Trophoblast cell (in vitro differentiated cells and primary cell): ENCODE measurements at places on chromosomes 12 and 14.
A peak's percentile ranks its signal among the peaks of the same experiment; 100 is the strongest.

DNA sequence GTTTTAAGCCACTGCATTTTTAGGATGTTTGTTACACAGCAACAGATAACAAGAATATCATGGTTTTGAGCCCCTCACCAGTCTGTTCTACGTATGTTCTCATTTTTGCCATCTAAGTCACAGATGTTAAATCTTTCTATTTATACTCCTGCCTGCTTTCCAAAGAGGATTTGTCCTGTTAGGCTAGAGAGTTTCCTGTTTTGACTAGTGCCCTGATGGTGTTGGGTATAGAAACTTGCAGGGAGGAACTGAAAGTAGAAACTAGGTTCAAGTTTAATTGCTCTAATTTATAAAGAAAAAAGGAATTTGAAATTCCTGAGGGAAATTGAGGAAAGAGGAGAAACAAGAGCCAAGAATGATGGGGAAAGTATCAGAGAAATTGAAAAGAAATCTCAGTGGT, 74.4 kb upstream of the COCH start:
- no peaks in the 10 kb centered on the region for H3K4me1 ChIP-seq
- no peak for DNase-seq
- no peaks in the 10 kb centered on the region for H3K36me3 ChIP-seq
- no peaks in the 10 kb centered on the region for H3K27me3 ChIP-seq

- peaks cover 25% of the 10 kb centered on the region for H3K4me1 ChIP-seq
- H3K36me3 ChIP-seq: peaks cover 2% of the 10 kb centered on the region
- no peaks in the 10 kb centered on the region for H3K27me3 ChIP-seq
- H3K27ac ChIP-seq: peak overlapping the region; percentile 65
These were observed 97.4 kb downstream of the PRKCH start for GRCh38 chr14:61418746-61419145.

GRCh38 chr14:86574051-86574777, 1044.3 kb downstream of the FLRT2 start:
- no peaks in the 10 kb centered on the region for H3K27me3 ChIP-seq
- peak; percentile 15 for DNase-seq
- no peaks in the 10 kb centered on the region for H3K36me3 ChIP-seq
- no peak overlapping the region for H3K4me3 ChIP-seq

GRCh38 chr12:131003716-131004045, 50.0 kb downstream of the ADGRD1 start:
- H3K36me3 ChIP-seq: no peaks in the 10 kb centered on the region
- no peak overlapping the region for H3K27ac ChIP-seq
- H3K27me3 ChIP-seq: no peaks in the 10 kb centered on the region
- no peak for DNase-seq
- H3K4me1 ChIP-seq: no peaks in the 10 kb centered on the region

DNA sequence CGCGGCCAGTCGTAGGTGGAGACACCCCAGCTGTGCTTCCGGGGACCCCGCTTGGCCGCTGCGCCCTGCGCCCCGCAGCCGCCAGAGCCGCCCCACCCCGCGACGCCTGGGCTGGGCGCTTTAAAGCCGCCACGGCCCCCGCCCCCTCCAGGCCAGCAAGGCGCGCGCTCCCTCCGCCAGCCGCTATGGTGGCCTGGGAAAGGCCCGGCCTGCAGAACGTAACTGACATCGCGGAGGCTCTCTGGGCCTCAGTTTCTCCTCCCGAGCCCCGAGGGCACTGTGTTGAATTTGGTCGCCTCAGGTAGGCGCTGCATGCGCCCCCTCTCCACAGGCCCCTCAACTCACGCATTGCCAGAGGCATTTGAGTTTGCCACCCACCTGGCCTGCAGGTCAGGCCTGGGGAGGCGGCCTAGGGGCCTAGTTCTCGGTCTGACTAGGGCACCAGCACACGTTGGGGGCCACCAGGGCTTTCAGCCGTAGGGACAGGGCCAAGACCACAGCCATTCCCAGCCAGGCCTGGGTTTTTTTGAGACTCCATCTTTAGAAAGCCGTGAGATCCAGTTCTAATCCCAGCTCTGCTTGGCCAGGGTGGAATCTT, at the start of gene NGB:
NGB (minus strand) TSS at position 94 of the 598 bp plus-strand sequence. CDS start 269 bp downstream, outside the sequence.
- DNase-seq: no peak
- peaks cover 5% of the 10 kb centered on the region for H3K4me1 ChIP-seq
- H3K36me3 ChIP-seq: peaks cover 2% of the 10 kb centered on the region
- no peak within 1 kb of the TSS for H3K27ac ChIP-seq

GRCh38 chr14:67646131-67646530, 26.4 kb downstream of the ARG2 start:
- H3K4me1 ChIP-seq: no peaks in the 10 kb centered on the region
- no peaks in the 10 kb centered on the region for H3K27me3 ChIP-seq
- no peak overlapping the region for H3K4me3 ChIP-seq
- H3K27ac ChIP-seq: no peak overlapping the region

GRCh38 chr14:68741839-68742470, 50.9 kb downstream of the ZFP36L1 start:
- H3K36me3 ChIP-seq: no peaks in the 10 kb centered on the region
- peak; percentile 31 for DNase-seq
- no peak overlapping the region for H3K4me3 ChIP-seq
- no peak overlapping the region for H3K27ac ChIP-seq

GRCh38 chr12:118970856-118971255, 10.5 kb upstream of the SRRM4 start:
- H3K4me1 ChIP-seq: no peaks in the 10 kb centered on the region
- H3K4me3 ChIP-seq: no peak overlapping the region
- no peaks in the 10 kb centered on the region for H3K36me3 ChIP-seq
- no peaks in the 10 kb centered on the region for H3K27me3 ChIP-seq

DNA sequence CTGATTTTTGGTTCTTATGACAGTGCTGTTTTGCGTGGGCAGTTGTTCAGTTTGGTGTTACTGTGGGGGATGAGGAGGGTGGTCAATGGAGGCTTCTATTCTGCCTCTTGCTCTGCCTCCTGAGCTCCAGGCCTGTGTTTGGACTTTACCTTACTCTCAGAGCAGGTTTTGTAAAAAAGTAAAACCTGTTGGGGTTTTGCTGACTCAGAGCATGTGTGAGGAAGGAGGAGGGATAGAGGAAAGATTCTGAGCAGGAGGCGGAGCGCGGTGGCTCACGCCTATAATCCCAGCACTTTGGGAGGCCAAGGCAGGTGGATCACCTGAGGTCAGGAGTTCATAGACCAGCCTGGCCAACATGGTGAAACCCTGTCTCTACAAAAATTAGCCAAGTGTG, 6.7 kb downstream of the A2ML1 start:
- peaks cover 27% of the 10 kb centered on the region for H3K4me1 ChIP-seq
- H3K4me3 ChIP-seq: no peak overlapping the region
- H3K36me3 ChIP-seq: no peaks in the 10 kb centered on the region
- peak overlapping the region; percentile 96 for H3K27ac ChIP-seq
- peak; percentile 94 for DNase-seq

DNA sequence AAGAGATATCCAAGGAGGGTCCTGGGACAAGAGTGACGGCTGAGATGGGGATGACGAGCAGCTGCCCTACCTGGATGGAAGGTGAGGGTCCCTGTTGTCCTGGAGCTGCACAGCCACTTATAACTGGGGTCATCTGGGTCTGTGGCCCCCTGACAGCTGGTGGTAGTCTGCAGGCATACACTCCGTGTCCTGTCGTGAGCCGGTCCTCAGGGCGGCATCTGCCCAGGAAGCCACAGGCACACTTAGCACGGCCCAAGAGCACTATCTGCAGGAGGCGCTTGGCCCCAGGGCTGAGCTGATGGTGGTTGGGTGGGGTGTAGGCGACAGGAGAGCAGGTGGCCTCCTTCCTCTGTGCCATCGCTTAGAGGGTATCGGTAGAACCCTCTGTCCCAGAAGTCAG, 248.1 kb downstream of the CACNA1C start:
- H3K4me3 ChIP-seq: no peak overlapping the region
- no peaks in the 10 kb centered on the region for H3K36me3 ChIP-seq
- no peak overlapping the region for H3K27ac ChIP-seq
- no peaks in the 10 kb centered on the region for H3K27me3 ChIP-seq
- DNase-seq: no peak
- H3K4me1 ChIP-seq: peaks cover 19% of the 10 kb centered on the region

GRCh38 chr12:103493199-103493598, 2.6 kb downstream of the C12orf42 start:
- H3K27me3 ChIP-seq: peaks cover 11% of the 10 kb centered on the region
- no peaks in the 10 kb centered on the region for H3K36me3 ChIP-seq
- no peak overlapping the region for H3K4me3 ChIP-seq
- peak; percentile 98 for DNase-seq

GRCh38 chr12:34291001-34291400, 268.7 kb downstream of the ALG10 start:
- H3K4me3 ChIP-seq: no peak overlapping the region
- H3K36me3 ChIP-seq: no peaks in the 10 kb centered on the region
- H3K27me3 ChIP-seq: no peaks in the 10 kb centered on the region
- DNase-seq: no peak
- H3K27ac ChIP-seq: no peak overlapping the region
- H3K4me1 ChIP-seq: no peaks in the 10 kb centered on the region

- H3K27me3 ChIP-seq: no peaks in the 10 kb centered on the region
- H3K4me1 ChIP-seq: no peaks in the 10 kb centered on the region
- no peak overlapping the region for H3K27ac ChIP-seq
These were observed 251.1 kb upstream of the RMST start for GRCh38 chr12:97211416-97211930.

DNA sequence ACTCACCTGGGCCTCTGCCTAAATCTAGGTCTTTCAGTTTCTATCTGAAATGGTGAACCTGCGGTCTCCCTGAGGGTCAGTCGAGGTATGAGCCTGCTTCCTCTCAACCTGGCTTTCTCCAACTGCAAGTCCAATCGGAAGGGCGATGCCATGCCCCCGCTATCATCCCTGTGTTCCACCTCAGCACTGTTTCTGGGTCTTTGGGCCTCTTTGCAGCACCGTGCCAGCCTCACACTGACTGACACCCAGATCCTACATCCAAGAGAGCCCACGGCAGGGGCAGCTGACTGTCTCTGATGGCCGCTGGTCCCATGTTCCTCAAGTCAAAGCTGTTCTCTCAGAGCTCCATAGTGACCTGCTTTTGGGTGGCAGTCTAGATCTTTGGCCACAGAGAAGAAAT, 120.7 kb downstream of the PAPOLA start:
- no peaks in the 10 kb centered on the region for H3K4me1 ChIP-seq
- H3K4me3 ChIP-seq: no peak overlapping the region
- H3K27me3 ChIP-seq: no peaks in the 10 kb centered on the region
- no peak overlapping the region for H3K27ac ChIP-seq

DNA sequence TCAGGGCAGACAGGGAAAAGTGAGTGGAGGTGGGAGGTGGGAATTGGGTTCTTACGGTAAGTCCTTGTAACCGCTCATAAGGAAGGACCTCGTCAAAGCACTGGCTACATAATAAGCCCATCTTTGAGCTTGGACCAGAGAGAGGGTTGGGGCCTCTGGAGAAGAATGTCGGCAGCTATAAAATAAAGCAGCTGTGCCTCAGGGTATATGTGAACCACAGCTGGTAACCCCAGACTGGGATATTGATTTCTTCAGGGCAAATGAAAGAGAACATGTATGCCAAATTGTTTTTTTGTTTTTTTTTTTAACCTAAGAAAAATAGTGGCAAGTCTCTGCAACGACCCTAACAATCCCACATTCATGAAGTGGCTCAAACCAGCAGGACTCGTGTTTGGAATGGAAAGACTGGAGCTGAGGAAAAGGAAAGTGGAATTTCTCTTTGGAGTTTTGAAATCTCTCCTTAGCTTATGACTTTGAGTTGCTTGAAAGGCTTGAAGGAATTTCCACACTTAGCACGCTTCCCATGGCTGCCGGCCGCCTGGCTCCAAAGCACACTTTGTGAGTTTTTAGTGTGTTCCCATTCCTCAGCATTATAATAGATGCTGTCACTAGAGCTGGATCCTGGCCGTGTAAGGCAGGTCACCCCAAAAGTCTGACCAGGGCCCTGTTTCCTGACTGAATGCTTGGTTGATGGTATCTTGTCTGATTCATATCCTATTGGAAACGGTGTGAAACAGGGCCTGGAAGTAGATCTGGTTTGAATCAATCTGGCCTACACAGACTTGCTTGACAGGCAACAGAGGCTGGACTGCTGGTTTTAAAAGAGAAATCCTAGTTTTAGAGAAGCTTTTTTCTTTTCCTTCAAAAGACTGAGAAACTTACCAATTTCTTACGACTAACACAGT, 244.7 kb downstream of the MSRB3 start:
- no peaks in the 10 kb centered on the region for H3K27me3 ChIP-seq
- DNase-seq: no peak
- peak overlapping the region; percentile 98 for H3K27ac ChIP-seq
- H3K4me1 ChIP-seq: peaks cover 26% of the 10 kb centered on the region
- H3K36me3 ChIP-seq: no peaks in the 10 kb centered on the region

DNA sequence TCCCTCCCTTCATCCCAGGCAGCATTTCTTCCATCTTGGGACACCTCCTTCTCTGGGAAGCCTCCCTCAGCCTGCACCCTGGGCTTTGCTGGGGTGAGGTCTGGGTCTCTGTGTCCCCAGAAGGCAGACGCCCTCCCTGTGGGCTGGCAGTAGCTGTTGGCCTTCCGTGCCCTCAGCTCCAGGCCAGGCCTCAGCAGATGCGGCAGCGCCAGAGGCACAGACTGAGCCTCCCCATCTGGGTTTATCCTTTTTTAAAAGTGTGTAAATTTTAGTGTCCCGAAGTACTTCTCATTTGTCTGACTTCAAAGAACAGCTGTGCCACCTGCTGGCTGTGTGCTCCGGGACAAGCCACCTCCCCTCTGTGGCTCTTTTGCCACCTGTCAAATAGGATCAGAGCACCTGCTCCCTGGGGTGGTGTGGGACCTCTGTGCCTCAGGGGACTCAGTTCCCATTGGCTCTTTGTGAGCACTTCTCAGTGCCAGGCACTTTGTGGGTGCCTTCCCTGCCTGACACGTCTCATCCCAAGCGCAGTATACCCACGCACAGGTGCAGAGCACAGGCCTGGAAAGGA, 11.1 kb downstream of the EXOC3L4 start:
- DNase-seq: no peak
- H3K4me1 ChIP-seq: peaks cover 22% of the 10 kb centered on the region
- H3K4me3 ChIP-seq: no peak overlapping the region
- peaks cover 10% of the 10 kb centered on the region for H3K27me3 ChIP-seq

GRCh38 chr12:127881371-127882140, 385.4 kb upstream of the TMEM132C start:
- no peaks in the 10 kb centered on the region for H3K4me1 ChIP-seq
- H3K36me3 ChIP-seq: no peaks in the 10 kb centered on the region
- H3K27me3 ChIP-seq: no peaks in the 10 kb centered on the region
- no peak overlapping the region for H3K27ac ChIP-seq
- no peak for DNase-seq

DNA sequence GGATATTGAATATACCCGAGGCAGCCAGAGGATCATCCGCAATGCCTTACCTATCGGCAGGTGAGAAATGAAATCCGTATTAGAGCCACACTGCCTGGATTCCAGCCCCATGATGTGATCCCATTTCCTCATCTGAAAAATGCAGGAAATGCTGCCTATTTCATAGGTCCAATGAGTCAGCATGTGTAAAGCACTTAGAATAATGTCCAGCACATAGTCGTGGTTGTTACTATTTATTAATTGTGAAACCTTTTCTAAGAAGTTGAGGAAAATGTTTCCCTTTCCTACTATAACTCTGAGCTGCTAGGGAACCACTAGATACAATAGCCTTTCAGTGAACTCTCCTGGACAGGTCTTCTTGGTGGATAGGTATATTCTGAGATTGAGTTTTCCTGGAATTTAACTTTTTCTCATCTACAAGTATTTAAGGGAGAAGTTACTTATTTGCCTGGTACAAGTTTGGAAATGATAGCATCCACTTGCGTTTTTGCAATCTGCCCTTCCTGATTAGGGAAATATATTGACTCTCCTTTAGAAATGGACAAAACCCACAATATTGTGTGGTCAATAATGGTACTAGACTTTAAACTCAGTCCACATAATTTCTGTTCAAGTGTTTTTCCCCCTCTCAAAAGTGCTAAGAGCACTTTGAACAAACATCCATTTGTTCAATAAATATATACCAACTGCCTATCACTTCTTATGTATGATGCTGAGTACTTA, 12.2 kb downstream of the POLR3B start:
- no peaks in the 10 kb centered on the region for H3K4me1 ChIP-seq
- H3K4me3 ChIP-seq: no peak overlapping the region
- H3K36me3 ChIP-seq: peaks cover 2% of the 10 kb centered on the region
- H3K27ac ChIP-seq: no peak overlapping the region
- DNase-seq: peak; percentile 95
